ENCODE measurements at places on chromosomes 16 and 17. TPM values are rescaled to one million over a fixed set of nuclear protein-coding genes. Genes with fewer than 3 reads are reported as not detected.

DNA sequence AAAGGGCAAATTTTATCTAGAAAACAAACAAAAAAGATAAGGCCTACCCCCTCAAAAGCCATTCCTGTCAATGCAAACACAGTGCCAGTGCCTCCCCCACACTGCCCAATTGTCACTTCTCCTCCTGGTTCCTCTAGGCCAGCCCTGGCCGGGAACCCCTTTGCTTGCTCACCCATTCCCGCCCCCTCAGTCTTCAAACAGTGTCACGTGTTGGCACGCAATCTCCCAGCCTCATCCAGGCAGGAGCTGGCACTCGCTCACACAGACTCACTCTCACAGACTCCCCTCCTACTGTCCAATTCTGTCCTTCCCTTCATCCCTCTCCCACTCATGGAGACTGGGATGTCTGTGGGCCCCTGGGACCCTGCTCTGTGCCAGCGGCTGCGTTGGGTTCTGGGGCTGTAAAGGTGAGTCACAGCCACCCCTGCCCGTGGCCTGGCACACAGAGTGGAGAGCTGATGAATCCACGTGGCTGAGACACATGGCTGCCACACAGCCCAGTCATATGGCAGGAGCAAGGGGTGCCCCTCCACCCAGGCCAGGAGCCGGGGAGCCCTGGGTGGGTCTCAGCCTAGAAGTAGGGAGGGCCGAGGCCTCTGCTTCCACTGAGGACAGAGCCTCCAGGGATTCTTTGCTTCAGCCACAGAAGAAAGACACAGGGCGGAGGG is 54.8 kb downstream of the VAC14 start:
- DNase-seq = peak; percentile 94

DNA sequence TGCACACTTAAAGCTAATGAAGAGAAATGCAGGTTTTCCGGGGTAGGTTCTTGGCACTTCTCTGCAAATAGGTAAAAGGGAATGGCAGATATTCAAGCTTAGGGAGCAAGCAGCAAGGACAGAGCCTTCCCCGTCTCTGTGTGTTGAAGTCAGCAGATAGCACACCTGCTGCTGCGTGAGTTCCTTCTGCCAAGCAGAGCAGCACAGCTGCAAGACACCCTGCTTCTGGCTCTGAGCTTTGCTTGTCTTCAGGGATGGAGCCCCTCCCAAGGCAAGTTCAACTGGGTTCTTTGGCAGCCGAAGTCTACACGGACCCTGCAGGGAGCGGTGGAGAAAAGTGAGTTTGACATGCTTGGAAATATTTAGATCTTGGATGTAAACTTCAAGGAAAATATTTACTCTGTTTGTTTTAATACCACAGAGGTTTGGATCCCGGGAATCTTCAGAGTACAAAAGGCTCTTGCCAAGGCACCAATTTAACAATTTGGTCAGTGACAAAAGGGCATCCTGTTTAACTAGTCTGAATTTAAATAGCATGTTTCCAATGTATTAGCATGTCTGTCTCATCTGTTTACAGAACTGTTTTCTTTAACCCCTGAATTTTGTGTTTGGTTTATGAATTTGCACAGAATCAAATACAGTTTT is 113.4 kb upstream of the KCNJ16 start:
- DNase-seq = peak; percentile 47

GRCh38 chr17:50683434-50684287 is 24.1 kb downstream of the ANKRD40 start:
- no peak for DNase-seq

DNA sequence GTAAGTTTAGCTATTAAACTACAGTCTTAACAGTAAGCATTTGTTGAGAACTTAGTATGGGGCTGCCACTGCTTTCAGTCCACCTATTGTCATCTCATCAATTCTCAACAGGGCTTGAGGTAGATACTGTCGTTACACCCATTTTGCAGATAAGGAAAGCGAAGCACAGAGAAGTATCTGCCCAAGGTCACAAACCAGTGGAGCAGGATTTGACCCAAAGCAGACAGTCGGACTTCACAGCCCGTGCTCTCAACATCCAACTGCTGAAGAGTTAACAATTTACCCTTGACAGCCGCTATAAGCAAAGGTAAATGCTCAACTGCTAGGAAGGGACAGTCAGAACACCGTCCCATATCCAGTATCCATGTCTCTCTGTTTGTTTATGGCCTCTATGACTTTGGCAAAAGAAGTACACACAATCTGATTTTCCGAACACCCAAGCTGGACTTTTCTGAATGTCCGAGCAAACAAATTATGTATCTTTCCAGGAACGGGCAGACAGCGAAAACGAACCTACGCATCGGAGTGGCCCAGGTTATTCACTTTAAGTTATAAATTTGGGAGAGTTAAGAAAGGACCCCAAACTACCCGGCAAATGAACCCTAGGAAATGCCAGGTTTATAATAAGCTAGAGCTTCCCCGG is 1.2 kb downstream of the SIAH1 start:
- DNase-seq = no peak

DNA sequence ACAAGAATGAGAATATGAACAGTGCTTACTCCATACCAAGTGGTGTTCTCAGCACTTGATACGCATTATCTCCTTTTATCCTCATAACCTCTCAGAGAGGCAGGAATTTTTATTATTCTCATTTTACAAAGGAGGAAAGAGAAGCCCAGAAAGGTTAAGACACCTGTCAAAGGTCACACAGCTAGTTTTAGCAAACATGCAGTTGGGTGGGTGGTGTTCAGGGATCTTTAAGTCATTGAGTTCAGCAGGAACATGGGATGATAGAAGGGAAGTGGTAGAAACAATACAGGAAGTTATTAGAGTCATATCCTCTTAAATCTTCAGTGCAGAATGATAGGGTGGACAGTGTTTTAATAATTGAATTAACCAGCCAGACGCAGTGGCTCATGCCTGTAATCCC is 95.4 kb downstream of the IRX3 start:
- no peak for DNase-seq

GRCh38 chr16:68166264-68166663 is 69.7 kb downstream of the ESRP2 start:
- no peak for DNase-seq

RUNDC3A gene
- under 0.01 TPM for total RNA-seq

C17orf113 gene
- total RNA-seq = under 0.01 TPM

TLCD2 gene
- total RNA-seq = 0.83 TPM

CHTF18 gene
- total RNA-seq = 3.1 TPM
